ENCODE measurements at places on chromosomes 13 and 19. TPM values are rescaled to one million over a fixed set of nuclear protein-coding genes. Genes with fewer than 3 reads are reported as not detected.
A peak's percentile ranks its signal among the peaks of the same experiment; 100 is the strongest.

Gene TEX29
- 0.46 TPM for polyA plus RNA-seq

Gene ZNF708
- 1.7 TPM for polyA plus RNA-seq

Gene CEACAM7
- polyA plus RNA-seq = not detected

Gene PEAK3
- 0.19 TPM for polyA plus RNA-seq

Gene CERS1
- 4.1 TPM for polyA plus RNA-seq

Gene KCTD4
- polyA plus RNA-seq = 0.53 TPM

Gene CYSLTR2
- polyA plus RNA-seq = not detected

Gene SYDE1
- polyA plus RNA-seq = 64.9 TPM

Gene EPS8L1
- polyA plus RNA-seq = 3.1 TPM

Gene USP12
- polyA plus RNA-seq = 11.8 TPM

Gene RFXAP
- polyA plus RNA-seq = 2.7 TPM

DNA sequence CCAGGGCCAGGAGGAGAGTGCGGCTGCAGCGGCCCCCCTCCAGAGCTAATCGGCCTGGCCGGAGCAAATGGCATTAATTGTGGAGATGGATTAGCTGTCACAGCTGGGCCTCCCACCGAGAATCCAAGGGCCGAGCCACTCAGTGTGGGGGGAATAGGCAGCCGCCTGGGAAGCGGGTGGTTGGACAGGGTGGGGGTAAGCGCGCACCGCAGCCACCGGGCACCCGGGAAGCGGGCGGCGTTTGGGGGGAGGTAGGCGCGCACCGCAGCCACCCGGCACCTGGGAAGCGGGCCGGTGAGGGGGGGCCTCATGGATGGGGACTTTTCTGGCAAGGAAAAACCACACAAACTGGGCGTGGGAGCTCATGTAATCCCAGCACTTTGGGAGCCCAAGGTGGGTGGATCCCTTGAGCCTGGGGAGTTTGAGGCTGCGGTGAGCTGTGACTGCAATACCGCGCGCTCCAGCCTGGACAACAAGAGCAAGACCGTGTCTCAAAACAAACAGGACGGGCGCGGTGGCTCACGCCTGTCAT lies 9.7 kb downstream of the R3HDM4 start:
- DNase-seq = peak; percentile 19

- peak; percentile 45 for DNase-seq
Measured at GRCh38 chr13:65943024-65943423, 1287.1 kb downstream of the PCDH9 start.

- DNase-seq = peak; percentile 70
Measured at GRCh38 chr13:43303033-43303729, 279.8 kb downstream of the DNAJC15 start.

DNA sequence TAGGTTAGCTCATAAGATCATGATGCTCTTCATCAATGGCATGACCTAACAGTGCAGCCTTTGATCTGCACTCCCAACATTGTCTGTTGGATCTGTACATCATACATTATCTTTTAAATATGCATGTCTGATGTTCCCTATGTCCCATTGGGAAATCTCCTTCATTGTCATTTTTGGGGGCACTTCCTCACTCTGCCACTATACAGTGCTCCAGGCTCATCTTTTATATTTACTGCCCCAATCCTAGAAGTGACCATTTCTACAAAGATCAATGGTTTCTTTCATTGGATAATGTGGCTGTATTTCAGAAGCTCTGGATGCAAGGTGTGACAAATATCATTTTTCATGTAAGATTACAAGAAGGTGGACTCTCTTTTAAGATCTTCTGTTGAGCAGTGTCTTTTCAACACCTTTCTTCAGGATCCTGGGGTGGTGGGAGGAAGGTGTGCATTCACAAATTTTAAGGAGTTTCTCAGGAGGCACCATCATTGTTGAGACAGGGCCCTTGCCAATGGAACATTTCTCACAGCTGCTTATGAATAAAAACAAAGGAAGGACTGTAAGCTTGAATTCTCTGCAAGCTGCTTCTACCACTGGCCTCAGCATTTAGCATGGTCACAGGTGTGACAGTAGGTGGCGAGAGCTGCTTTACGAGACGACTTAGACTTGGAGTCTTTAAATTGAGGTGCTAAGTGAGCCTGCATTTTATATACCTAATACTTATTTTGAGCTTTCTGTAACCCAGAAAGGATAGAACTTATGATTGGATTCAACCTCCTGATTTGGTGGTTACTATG lies 403.0 kb downstream of the LMO7 start:
- no peak for DNase-seq

GRCh38 chr19:10173527-10173926 lies 21.2 kb downstream of the DNMT1 start:
- DNase-seq = peak; percentile 50

DNA sequence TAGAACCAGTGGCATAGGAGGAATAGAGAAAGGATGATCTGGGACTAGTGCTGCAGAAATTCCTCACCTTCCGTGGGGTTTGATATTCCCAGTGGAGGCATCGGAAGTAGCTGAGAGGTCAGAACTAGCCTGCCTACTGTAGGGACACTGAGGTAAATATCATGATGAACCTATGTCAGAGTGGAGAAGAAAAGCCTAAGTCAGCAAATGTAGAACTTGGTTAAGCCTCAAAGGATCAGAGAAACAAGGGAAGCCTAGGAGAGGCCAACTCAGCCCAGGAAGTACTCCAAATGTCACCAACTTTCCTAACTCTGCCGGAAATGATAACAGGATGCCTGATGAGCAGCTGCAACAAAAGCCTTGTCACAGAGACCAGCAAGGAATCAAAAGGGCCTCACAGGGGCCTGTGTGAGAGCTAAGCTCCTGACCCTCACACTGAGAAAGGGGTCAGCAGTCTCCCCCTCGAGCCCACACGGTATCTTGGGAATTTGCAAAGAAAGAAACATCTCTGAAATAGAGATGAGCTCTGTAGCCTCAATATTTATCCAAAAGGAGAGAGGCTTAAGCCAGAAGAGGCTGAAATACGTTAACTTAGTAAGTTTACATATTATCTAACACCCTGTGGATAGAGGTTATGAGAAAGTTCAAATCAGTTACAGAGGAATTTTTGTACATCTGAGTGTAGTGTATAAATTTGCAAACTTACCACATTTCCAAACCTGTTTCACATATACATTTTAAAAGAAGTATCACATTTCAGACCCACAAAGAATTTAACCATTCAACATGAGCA lies 1064.3 kb downstream of the DIAPH3 start:
- peak; percentile 69 for DNase-seq

- DNase-seq = peak; percentile 63
Measured at GRCh38 chr13:66915596-66916185, 314.4 kb downstream of the PCDH9 start.

- no peak for DNase-seq
Measured at GRCh38 chr13:36847606-36848005, 28.6 kb downstream of the RFXAP start.

- DNase-seq = no peak
Measured at GRCh38 chr19:38120471-38121025, 103.5 kb downstream of the DPF1 start.

DNA sequence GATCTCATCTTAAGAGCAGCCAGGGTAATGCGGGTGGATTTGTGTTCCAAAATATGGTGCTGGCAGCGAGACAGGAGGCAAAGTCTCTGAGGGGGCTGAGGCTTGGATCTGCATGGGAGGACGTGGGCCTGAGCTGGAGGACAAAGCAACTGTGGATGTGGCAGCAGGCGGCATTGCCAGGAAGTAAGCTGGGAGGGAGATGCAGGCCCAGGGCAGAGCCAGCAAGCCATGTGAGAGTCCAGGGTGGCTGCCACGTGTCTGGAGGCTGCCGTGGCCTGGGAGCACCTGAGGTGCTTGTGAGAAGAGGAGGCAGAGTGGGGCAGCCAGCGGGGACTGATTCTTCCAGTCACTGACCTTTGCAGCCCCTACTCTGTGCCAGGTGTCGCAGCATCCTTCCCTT lies 52.0 kb downstream of the DPF1 start:
- no peak for DNase-seq

- DNase-seq = no peak
Measured at GRCh38 chr13:42645717-42646116, 71.8 kb downstream of the TNFSF11 start.

DNA sequence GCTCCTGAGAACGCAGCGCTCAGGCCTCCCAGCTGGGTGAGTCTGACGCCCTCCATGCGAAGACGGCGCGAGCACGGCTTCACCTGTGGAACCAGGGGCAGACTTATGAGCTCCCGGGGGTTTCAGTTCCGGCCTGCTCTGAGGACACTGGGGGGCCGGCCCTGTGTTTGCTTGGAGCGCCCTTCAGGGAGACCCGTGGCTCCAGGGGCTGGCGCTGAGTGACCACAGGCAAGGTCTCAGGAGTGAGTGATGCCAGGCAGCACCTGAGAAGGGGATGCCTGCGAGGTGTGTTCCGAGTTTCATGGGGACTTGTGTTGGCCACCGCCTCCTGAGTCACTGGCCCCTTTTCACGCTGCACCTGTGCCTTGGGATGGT lies 4.5 kb downstream of the MCF2L start:
- no peak for DNase-seq

DNA sequence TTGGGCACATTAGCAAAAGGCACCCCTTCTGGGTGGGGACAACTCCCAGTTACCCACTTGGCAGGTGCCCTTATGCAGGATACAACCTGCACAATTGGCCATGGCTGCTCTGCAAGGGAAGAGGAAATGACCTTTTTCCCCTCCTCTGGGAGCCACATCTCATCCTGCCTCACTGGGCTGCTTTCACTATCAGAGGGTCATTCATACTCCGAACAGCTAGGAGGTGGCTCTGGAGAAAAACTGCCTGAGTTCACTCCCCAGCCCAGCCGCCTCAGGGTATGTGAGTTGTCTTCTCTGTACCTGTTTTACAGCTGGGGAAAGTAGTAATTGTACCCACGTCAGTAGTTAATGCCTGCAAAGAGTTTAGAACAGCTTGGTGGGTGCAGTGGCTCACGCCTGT lies 7.1 kb upstream of the ACTN4 start:
- peak; percentile 56 for DNase-seq

GRCh38 chr19:30252214-30252613 lies 120.0 kb upstream of the ZNF536 start:
- DNase-seq = no peak

GRCh38 chr19:28497137-28497536 lies 715.8 kb downstream of the UQCRFS1 start:
- no peak for DNase-seq

DNA sequence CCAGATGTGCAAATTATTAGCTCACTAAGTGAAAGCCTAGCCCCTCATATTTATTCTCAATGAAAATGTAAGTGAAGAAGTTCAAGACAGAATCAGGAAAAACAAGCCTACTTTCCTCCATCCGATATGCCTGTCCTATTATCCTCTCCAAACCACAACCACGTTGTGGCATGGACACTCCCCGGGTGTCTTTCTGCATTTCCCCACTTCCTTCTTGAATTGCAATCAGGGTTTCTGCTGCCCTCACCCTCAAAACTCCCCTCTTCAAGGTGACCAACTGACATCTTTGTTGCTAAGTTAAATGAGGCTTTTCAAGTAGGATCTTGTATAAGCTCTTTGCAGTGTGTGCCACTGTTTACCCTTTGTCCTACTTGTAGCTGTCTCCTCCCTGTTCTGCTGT lies 11.8 kb downstream of the SLC25A30 start:
- no peak for DNase-seq

- DNase-seq = no peak
Measured at GRCh38 chr13:61316647-61317046, 99.0 kb downstream of the PCDH20 start.

GRCh38 chr19:31171936-31172335 lies 177.3 kb downstream of the TSHZ3 start:
- no peak for DNase-seq

- DNase-seq = no peak
Measured at GRCh38 chr13:112825071-112825470, 135.2 kb downstream of the ATP11A start.

DNA sequence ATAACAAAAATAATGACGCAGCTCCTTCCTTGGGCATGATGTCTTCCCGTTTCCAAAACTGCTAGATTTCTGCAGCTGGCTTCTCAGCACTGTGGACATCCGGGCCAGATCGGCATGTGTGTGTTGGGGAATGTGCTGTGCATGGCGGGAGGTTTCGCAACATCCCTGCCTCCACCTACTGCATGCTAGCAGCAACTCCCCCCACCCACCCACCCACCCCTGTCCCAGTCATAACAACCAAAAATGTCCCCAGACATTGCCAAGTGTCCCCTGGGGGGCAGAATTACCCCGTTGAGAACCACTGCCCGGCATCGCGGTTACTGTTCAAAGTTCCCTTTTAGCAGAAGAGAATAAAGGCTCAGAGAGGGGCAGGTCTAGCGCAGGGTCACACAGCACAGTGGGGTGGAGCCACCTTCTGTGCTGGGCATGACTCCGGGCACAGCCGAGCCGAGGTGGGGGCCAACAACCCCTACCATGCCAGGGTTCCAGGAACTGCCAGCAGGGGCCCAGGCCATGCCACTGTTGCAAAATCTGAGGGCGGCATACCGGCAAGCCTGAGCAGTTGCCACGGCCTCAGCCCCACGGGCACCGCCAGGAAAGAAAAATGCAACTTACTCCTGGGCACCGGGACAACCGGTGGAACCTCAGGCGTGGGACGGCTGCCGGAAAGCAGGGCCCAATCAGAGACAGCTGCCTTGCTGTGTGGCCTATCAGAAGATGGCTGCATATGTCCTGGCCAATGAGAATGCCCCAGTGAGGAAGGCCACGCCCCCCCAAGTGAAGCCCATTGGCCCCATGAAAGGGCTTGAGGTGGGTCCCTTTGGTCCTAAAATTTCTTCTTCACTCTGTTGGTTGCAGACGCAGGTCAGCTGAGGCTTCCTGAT lies 22.5 kb upstream of the NFIC start:
- DNase-seq = peak; percentile 78

DNA sequence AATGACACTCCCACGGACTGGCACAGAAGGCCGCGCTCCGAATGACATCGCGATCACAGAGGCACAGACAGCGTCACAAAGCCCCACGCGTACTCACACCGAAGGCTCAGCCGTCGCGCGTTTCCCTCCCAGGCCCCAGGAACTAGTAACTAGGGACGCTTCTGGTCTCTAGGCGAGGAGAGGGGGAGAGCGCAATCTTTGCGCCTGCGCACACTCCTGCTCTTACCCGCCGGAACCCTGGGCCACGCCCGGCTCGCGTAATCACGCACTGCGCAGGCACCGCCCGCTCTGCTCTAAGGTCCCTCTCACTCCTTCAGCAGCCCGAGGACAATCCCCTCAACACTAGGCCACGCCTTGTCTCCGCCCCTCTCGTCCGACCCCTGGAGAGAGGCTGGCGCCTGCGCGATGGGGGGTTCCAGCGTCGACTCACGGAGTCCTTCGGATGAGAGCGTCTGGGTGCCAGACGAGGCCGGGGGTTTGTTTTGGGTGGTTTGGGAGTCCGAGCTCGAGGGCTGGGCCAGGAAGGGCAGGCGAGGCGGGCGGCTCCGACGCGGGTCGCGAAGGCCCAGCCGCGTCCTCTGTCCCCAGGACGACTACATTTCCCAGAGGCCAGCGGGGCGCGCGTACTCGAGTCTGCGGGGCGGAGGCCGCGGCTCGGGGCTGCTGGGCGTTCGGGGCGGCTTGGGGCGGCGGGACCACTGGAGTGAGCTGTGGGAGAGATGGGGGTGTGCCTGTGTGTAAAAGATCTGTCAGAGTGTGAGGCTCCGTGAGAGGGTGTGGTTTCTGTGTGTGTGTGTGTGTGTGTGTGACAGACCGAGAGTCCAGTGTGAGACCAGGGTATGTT lies at the start of gene ZNF471:
Gene ZNF471, plus strand, starts transcription at position 410 of the 844 bp plus-strand sequence. CDS start 3,717 bp downstream, outside the sequence.
- peak; percentile 98 for DNase-seq

DNA sequence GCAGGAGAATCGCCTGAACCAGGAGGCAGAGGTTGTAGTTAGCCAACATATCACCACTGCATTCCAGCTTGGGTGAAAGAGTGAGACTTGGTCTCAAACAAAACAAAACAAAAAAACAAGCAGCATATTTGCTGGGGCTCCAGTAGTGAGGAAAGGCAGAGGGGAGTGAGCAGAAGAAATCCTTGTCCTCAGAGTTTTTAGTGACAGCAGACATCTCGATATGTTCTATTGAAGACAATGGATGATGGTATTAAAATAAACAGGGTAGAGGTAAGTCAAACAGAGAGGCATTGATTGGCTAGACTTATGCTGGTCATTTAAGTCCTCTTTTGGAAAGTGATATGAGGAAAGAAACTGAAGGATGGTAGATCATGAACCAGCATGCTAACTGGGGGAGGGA lies 19.0 kb downstream of the NLRP7 start:
- no peak for DNase-seq
